ENCODE measurements at places on chromosomes 3 and 15.

DNA sequence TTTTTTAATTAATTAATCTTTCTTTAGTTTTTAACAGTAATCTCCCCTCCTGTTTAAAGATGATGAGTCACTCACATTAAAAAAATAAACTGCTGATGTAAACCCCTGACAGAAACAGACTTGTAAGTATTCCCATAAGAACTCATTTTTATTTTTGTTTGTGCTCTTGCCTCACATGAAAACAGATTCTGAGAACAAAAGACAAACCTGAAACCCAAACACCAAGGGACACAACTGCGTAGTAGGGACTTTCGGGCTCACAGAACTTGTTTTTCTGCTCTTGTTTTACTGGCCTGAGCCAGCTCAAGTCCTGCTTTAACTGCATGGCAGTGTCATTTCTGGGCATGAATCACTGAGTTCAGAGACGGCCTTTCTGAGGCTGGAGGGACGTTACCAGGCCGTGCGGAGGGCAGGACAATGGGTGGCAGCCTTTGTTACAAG, 600.8 kb downstream of the FOXP1 start:
- DNase-seq, result no peak

DNA sequence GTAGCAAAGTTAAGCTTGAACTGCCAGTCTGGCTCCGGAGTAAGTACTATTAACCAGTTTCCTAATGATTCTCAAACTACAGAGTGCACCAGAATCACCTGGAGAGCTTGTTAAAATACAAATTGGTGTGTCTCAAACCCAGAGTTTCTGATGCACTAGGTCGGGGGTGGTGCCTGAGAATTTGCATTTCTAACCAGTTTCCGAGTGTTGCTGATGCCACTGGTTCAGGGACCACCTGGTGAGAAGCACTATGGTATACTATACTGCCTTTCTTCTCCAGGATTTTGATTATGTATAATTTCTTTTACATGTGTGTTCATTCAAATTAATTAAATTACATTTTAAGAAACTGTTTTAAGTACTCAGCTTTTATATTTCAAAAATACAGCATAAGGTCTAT, 48.8 kb upstream of the PLSCR5 start:
- DNase-seq, result no peak

GRCh38 chr3:81839504-81840094, 78.2 kb upstream of the GBE1 start:
- no peak for DNase-seq

DNA sequence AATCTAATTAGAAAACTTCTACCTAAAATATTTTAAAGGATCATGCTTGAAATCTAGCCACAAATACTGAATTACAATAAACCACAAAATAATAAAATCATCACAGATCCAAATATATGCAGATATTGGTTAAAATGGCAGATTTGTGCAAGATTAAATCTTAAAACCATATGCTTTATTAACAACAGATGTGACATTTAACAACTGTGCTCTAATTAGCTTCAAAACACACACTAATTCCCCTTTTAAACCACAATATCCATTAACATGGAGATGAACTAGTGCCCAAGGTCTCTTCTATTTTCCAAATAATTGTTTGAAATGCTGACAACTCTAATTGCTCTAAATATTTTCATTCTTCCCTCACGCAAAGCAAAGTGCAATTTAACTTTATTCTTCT, 1530.3 kb downstream of the SI start:
- no peak for DNase-seq

DNA sequence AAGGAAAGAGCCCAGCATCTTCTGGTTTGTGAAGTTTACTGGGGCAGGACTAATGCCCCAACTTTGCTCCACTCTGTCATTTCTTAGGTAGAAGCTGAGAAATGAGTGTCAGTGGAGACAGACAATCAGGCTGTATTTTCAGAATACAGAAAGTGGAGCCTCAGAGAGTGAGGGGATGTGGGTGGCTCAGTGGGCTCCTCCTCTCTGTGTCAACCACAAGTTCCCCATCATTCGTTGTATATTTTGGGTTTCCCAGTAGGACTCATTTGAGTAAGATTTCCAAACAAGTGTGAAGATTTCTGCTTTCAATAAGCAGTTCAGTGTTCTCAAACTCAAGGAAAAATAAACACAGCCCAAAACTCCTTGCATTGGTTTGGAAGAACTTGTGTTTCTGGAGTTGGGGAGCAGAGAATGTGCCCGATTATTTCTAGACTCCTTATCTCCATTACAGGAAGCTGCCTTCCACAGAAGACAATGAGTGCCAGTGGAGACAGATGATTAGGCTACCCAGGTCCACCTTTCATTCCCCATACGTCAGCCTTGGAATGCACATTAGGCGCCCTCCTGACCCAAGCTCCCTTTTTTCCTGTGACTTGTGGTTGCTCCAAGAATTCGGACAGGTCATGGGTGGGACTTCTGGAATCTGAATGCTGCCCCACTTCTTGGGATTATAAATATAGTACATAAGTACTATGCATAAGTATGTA, 792.1 kb upstream of the LMCD1 start:
- no peak for DNase-seq

DNA sequence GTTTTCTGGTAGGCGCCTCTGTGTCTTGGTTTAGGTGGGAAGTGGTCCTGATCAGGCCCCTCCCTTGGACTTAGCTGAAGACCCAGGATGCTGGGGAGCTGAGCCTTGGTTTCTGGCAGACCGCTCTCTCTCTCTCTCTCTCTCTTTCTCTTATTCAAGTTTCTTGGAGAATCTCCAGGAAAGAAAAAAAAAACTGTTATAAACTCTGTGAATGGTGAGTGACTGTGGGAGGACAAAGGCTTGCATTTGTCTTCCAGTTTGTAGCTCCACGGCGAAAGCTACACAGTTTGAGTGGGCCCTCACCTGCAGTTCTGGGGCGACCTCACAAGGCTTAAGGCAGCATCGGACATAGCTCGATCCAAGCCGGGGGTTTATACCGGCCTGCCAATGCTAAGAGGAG, 7.5 kb downstream of the DET1 start:
- no peak for DNase-seq

DNA sequence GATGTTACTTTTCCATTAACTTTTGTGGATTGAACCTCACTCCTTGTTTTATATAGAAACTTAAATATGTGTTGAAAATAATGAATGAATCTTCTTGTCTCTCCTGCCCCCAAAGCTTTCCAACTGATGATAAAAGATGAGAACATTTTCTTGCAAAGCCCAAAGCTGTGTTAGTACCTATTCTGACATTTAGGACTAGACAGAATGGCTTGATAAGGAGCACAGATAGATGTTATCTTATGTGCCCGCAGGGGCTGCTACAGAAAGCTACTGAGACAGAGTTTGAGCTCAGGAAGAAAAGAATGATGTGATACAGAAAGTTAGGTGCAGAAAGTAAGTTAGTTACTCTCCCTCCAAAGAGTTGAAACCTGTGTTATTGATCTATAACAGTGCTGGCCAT, 109.4 kb upstream of the ATP11B start:
- DNase-seq, result no peak

Data from activated naive CD4-positive, alpha-beta T cell (primary cell).